ENCODE measurements at places on chromosomes 4 and X.

DNA sequence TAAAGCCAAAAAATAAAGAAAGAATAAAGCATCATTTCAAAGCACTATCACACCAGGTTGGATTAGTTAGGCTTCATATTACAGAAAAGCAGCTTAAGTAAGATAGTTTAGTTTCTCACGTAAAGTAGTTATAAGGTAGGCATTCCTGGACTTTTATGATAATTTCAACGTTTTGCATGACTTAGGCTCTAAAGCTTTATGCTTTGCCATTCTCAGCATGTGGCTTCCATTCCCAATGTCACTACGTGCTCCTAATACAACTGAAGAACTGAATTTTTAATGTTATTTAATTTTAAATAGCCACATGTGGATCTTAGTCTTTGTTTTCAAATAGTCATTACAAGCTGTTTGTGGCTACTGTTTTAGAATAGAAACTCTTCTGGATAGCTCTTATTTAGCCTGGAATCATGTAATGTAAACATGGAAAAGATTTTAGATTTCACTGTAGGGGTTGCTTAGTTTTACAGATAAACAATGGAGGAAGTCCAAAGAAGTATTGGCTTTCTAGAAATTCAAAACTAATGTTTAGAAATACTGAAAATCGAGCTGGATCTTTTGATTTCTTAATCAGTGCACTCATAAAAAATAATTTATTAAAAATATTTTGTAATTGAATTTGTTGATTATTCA is 710.0 kb downstream of the IL1RAPL1 start:
- DNase-seq = no peak

GRCh38 chr4:105990933-105991332 is 95.7 kb downstream of the NPNT start:
- DNase-seq = no peak

DNA sequence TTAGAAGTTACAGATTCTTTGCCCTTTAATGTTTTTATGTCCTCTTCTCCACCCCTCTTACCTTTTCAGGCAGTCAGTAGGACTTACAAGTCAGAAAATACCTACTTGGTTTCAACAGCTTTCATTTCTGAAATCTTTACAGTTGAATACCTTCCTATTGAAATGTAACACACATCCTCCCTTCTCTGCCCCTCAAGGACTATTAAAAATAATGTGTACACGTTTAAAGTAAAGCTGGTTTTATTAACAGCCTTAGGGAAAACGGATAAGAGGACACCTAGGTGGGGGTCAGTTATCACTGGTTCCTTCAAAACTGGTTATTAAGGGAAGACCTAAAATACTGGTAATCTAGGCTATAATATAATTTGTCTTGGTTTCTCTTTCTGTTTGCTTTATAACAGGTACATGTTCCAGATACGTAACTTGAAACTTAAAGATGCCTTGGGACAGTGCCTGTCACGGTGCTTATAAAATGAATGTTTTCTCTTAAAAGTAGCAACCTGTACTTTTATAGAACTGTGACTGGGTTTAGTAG is 1.8 kb downstream of the CCSER1 start:
- no peak for DNase-seq

GRCh38 chrX:150846130-150846529 is 52.3 kb downstream of the CD99L2 start:
- DNase-seq = no peak

DNA sequence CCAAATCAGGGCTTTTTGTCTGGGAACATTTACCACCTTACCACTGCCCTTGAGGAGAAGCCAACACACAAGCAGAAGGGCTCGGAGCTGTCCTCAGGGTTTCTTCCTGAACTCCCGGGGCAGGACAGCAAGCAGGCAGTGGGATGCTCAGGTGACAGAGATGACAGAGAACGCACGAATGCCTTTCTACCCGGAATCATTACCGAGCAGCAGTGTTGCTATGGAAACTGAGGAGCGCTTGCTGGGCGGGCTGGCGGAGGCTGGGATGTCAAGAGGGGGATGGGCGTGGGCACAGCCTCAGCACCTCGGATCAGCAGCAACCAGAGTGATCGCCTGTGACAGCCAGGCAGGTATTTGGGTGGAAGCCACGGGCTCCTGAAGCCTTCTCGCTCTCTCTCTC is 17.8 kb downstream of the SSR4 start:
- DNase-seq = no peak

DNA sequence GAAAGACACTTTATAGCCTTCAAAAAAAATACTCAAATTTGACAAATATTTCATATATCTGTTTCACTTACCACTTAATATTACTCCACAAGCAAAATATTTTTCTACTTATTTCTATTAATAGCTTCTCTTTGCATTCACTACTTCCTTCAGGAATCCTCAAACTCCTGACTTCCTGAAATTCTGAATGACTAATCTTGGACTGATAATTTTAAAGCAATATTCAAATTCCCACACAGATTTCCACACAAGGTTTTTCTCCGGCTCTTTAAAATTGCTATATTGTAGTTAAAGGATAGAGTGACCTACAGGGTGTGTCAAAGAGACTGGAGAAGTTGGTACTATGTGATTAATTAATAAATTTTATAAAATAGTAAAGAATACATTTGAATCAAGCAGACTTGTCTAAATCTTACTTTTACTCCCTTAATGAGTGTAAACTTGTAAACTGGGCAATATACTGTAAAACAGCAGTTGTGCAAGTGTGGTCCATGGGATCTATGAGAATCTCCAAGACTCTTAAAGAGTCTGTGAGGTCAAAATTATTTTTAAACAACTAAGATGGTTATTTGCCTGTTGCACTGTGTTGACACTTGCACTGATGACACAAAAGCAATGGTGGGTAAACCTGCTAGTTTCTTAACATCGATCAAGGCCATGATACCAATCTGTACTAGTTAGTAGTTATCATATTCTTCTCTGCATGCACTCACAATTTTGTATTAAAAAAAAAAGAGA is 44.5 kb downstream of the ANKRD17 start:
- no peak for DNase-seq

DNA sequence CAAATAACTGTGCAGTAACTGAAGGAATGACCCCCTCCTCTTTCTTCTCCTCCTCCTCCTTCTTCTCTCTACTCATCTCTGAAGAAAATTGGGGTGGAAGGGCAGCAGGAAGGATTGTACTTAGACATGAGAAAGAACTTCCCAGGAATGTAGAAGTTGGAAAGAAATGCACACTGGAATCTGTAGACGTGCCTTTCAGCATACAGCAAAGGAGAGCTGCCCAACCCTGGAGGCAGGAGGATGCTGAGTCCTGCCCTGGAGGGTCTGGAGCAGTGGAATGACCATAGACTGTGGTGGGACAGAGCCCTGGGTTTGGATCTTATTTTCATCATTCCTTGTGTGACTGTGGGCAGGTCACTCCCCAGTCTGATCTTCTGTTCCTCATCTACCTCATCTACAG is 80.1 kb downstream of the PJA1 start:
- no peak for DNase-seq

DNA sequence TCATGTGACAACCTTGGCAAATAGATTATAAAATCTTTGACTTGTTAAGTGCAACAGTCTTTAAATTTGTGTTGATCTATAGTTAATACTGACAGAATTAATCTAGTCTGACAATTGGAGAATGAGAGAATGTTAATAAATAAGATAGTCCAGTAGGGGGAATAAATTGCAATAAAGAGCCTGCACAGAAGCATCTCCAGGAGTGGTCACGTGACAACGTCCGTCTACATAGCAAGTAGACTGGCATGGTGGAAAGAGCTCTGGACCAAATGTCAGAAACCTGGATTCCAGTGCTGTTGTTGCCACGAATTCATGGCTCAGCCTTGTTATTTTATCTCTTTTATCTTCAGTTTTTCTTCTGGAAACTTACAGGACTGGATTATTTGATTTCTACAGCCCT is 436.5 kb downstream of the RAB28 start:
- DNase-seq = no peak

GRCh38 chr4:184347251-184348239 is 126.8 kb downstream of the IRF2 start:
- peak; percentile 62 for DNase-seq

DNA sequence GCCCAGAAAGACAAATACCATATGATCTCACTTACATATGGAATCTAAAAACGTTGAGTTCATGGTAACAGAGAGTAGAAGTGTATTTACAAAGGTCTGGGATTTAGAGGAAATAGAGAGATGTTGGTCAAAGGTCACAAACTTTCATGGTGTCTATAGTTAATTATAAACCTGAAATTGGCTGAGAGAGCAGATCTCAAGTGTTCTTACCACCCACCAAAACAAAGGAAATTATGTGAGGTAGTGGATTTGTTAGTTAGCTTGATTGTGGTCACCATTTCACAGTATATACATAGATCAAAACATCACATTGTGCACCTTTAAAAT is 186.8 kb downstream of the NWD2 start:
- DNase-seq = no peak

GRCh38 chr4:121451310-121451709 is 70.5 kb upstream of the QRFPR start:
- no peak for DNase-seq

DNA sequence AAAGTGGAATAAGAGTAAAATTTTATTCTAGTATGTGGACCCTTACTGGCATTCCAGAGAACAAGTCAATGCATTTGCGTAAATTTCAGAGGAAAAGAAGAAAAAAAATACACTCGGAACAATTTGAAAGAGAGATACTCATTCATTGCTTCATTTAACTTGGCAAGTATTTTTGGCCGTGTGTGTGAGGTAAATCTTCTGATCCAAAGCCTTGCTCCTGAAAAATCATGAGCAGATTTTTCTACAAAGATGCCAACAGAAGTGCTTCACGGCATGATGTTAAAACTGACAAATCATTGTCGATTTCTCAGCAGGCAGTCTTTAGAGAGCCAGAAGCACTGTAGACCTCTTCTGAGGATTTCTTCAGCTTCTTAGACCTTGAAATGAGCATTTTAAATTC is 194.0 kb downstream of the COX18 start:
- no peak for DNase-seq

DNA sequence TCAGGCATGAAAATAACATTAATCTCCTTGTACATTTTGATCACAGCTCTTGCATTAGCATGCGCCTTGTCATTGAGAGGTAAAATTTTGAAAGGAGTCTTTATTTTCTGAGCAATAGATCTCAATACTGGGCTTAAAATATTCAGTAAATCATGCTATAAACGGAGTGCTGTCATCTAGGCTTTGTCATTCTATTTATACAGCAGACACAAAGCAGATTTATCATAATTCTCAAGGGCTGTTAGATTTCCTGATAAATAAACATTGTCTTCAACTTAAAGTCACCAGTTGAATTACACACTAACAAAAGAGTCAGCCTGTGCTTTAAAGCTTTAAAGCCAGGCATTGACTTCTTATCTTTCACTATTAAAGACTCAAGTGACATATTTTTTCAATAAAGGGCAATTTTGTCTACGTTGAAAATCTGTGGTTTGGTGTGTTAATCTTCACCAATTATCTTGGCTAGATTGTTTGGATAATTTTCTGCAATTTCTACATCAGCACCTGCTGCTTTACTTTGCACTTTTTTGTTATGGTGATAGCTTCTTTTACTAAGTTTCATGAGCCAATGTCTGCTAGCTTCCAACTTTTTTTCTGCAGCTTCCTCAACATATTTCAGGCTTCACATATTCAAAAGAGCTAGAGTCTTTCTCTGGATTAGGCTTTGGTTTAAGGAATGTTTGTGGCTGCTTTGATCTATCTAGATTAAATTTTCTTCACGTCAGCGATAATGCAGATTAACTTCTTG is 27.9 kb upstream of the UGT2B4 start:
- DNase-seq = no peak

DNA sequence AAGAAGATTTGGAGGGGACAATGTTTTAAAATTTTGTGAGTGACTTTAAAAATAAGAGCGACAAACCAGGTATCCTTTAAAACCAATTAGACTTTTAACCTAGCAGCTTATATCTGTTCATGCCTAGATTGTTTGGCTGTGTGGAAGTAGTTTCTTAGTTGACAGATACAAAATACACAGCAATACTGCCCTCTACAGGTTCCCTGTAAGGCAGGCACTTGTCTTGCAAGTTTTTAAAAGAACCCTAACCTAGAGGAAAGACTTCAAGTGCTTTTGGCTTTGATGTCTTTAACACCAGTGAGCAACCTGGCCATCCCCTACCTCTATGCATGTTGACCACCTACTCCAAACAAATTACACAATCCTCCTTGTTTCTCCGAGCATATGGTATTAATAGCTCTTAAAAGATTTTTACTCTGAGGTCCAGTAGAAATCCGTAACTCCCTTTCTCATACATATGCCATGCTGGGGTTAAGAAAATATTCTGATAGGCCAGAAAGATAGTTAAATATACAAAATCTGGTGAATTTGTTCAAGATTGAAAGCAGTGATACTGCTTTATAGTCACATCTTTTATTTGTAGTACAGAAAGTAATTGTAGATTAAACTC is 273.0 kb downstream of the ARHGAP24 start:
- peak; percentile 41 for DNase-seq

- DNase-seq = no peak
These were observed 10.2 kb downstream of the BBS7 start for GRCh38 chr4:121860121-121860520.

- DNase-seq = no peak
These were observed 6.8 kb upstream of the MAP9 start for GRCh38 chr4:155383541-155383940.

GRCh38 chrX:152899874-152900719 is 2.2 kb downstream of the ZNF185 start:
- no peak for DNase-seq

GRCh38 chr4:41652971-41653370 is 95.6 kb downstream of the PHOX2B start:
- no peak for DNase-seq
